Activated CD8-positive, alpha-beta memory T cell treated with anti-CD3 and anti-CD28 coated beads for 4 hours (primary cell): ENCODE measurements at places on chromosomes 11 and 22.

- DNase-seq = no peak
Observed at GRCh38 chr11:75800728-75801361, 14.2 kb upstream of the UVRAG start.

GRCh38 chr11:93958991-93959390, 62.2 kb upstream of the HEPHL1 start:
- DNase-seq = no peak

DNA sequence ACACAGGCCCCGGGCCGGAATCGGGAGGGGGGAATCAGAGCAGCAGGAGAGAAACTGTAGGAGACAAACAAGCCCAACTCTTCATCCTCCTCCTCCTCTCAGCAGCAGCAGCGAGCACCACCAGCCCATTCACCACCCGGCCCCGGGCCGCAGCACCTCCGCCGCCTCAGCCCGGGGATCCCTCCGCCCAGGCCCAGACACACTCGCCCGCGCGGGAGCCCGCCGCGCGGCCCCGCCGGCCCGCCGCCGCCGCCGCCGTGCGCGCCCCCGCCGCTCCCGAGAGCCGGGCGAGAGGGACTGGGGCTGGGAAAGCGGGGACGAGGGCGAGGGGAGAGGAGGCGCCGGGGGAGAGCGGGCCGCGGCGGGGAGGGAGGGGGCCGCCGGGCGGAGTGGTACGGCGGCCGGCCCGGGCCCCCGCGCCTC, at the start of gene PHF21A:
Gene PHF21A, minus strand, starts transcription at position 154 of the 423 bp plus-strand sequence. CDS start 37,235 bp downstream, outside the sequence.
- DNase-seq = peak; percentile 72

GRCh38 chr11:96303980-96304379, 39.0 kb downstream of the MAML2 start:
- no peak for DNase-seq

GRCh38 chr22:32842486-32842885, 41.0 kb downstream of the TIMP3 start:
- no peak for DNase-seq

DNA sequence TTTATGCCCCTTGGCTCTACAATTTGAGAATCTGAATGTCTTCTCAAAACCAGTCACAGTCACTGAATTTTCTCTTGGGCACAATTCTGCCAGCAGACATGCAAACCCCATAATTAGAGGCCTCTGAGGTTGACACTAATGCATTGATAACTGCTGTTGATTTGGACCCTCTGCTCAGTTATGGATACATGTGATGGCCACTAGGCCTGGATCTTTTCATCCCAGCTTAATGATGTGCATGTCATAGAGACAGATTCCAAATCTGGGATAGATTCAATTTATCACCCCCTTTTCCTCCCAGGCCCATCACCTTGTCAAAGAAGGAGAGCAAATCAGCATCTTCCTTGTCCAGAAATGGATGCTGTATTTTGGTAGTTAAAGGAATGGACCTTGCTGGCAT, 92.2 kb downstream of the C11orf91 start:
- no peak for DNase-seq

DNA sequence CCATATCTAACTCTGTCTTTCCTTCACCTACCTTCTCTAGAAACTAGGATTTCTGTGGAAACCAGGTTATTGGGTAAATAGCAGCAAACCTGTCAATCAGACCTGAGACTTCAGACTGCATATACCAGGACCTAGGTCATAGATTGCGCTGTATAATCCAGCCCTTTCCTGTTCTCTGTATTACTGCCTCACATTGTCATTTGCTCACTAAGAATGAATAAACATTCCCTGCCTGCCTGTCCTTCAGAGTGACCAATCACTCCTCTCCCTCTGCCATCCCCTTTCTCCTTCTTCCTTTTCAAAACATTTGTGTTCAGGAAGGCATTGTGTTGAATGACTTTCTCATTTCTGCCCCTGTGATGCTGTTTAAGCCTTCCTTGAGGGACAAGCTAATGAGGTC, 14.1 kb upstream of the FZD4 start:
- no peak for DNase-seq

DNA sequence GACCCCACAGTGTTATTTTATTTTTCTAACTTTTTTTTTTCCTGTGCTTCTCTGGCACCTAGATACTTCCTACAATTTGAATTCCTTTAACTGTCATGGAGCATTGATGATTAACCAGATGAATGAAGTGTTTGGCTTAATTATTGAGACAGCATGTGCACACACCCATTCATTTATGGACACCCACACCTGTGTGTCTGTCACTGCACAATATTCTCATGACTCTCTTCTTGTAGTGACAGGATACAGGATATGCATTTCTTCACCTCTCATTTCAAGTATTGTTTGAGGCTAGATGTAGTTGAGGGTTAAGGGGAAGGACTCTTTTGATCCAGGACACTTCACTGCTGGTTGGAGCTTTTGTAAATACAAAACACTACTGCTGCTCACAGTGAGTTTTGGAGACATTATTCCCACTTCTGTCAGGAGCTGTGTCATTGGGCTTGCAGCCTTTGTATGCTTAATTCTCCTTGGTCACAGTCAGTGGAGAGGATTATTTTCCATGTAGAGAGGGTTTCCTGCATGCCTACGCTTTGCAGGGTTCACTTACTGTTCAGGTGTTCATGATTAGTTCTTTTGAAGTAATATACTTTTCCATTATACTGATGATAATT, 33.5 kb downstream of the SPECC1L start:
- no peak for DNase-seq

- no peak for DNase-seq
Observed at GRCh38 chr11:19975414-19975990, 184.8 kb downstream of the DBX1 start.

- DNase-seq = no peak
Observed at GRCh38 chr11:45384016-45384415, 97.9 kb upstream of the SYT13 start.

DNA sequence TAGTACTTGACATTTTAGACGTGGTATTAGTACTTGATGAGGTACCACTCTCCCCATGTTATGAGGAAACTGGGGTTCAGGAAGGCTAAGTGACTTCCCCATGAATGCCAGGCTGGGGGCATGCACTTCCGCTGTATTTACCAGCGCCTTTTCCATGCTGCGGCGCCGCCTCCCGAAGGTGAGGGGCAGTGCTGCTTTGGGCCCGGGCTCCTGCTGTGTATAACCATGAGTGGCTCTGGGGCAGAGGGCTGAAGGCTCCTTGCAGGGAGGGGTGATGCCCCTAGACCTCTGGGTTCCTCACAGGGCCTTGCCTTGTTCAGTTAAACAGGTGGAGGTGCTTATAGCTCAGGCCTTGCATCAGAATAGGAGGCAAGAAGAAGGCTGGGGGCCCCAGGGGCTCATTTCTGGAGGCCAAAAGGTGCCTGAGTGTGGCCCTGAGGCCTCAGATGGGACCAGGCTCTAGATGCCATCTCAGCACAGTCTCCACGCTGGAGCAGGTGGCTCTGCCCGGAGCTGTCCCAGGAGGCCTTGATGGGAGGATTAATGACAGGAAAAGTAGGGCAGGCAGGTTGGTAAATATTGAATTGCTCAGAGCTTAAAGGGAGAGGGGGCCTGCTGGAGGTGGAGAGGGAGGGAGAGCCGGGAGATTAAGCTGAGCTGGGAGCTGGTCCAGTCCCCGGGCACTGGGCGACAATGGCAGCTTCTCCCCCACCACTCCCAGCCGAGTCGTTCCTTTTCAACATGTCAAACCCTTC, 129.6 kb downstream of the CEP164 start:
- no peak for DNase-seq

GRCh38 chr11:36409152-36409816, 100.8 kb downstream of the TRAF6 start:
- DNase-seq = no peak

GRCh38 chr11:74460065-74460464, 7.3 kb downstream of the KCNE3 start:
- no peak for DNase-seq

- no peak for DNase-seq
Observed at GRCh38 chr11:13214276-13214675, 63.3 kb upstream of the BMAL1 start.

- no peak for DNase-seq
Observed at GRCh38 chr22:30010789-30011405, 69.4 kb upstream of the HORMAD2 start.

GRCh38 chr11:19259487-19260345, 19.0 kb upstream of the E2F8 start:
- no peak for DNase-seq

- no peak for DNase-seq
Observed at GRCh38 chr11:66548774-66549630, 2.3 kb downstream of the ACTN3 start.
